Ecto neural progenitor cell (in vitro differentiated cells): ENCODE measurements at places on chromosomes 16 and 17.

DNA sequence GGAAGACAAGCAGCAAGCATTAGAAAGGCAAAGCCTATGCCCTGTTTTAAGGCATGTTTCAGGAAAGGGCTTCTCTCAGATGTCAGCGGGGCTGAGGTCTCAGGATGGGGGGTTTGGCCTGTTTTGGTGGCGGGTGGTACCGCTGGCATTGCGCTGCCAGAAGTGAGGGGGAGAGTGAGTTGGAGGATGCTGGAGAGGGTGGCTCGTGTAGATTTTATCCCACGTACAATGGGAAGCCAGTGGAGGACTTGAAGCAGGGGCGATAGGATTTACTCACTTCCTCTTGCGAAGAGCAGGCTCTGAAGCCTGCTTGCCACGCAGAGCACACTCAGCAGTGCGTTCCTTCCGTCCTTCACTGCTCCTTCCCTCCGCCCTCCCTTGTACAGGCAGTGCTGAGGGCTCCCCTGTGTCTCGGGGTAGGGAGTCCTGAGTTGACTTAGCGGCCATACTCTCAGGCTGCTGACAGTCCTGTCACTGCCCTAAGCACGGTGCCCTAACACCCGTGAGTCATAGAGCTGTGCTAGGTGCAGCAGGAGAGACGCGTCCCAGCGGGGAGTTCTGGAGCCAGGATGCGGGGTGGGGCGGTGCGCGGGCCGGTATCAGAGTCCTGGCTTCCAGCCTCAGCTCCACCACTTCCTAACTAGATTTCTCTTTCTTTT is 113.1 kb downstream of the SNX29 start:
- no peak for DNase-seq

GRCh38 chr16:4455081-4455480 is 19.3 kb downstream of the NMRAL1 start:
- DNase-seq, result no peak

GRCh38 chr17:49157784-49158183 is 25.2 kb downstream of the B4GALNT2 start:
- no peak for DNase-seq

DNA sequence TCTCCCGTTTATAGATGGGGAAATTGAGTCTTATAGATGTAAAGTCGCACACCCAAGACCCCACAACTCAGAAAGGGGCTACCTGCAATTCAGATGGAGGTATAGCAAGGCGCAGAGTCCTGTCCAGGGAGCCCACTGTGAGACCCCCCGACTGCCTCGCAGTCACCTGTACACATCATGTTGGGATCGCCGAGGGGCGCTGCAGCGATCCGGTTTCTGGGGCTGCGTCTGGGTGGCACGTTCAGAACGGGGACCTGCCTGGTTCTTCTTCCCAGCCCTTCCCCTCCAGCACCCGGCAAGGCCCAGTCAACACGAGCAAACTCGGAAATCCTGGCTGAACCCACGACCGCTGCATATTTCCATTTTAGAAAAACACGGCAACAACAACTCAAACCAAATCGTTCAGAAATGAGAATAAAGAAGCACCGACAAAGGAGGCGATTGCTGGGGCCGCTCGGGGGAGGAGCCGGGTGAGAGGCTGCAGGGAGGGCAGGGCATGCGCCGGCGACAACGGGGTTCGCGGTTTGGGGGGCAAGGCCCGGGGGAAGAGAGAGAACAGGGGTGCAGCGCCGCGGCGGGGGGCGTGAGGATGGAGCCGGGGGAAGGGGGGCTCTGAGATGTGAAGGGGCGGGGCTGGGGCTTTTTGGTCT is 643 bp downstream of the HSDL1 start:
- peak; percentile 69 for DNase-seq

DNA sequence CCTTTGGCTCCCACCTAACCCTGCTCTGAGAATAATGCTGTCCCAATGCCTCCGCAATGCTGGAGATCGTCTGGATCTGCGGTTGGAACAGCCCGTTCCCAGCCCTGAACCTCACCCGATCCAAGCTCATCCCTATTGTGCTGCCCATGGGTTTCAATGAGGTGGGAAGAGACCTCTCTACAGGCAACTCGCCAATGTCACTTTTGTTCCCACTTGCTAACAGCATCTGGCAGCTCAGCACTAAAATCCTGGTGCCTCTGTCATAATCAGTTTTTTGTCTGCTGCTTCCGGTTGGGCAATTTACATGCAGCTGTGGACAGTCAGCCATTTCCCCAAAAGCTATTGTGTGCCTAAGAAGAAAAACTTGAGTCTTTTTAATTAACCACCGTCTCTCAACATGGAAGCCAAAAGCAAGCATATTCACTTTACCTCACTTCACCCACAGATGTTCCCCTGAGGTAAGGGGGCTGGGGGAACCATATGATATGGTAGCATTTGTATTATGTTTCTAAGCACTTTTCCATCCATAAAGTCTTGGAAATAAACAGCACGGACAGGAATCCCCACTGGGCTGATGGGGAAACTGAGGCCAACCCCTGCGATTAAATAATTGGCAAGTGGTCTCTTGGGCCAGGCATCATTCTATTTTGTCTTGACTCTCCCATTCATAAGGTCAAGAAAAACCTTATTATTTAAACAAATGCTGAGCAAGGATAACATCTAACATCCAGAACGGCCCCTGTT is 159.2 kb upstream of the CDH5 start:
- no peak for DNase-seq
